ENCODE measurements at places on chromosomes 5 and 9.

DNA sequence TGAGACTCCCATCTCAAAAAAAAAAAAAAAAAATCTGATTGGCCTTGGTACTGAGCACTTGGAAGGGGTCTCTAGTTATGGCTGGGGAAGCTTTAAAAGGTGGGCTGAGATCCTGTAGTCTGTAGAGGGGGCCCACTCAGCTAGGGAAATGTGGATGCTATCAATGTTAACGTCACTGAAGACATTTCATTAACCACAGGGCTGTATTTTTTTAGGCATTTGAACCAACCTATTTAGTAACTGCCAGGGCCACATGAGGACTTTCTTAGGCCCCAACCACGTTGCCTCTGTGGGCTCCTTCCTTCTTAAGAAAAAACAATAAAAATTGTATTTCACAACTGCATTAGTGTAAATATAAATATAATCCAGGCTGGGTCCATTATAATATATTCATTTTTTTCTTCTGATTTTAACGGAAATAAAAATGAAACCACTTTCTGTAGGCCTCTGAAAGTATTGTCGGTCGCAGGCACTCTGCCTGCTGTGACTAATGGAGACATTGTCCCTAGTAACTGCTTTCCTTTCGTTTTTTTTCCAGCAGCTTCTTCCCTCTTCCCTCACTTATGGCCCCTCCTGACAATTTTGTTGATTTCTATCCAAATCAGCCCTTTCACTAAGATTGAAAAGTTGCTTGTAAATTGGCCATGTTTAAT, 71.6 kb downstream of the GCNT1 start:
- no peak for DNase-seq

DNA sequence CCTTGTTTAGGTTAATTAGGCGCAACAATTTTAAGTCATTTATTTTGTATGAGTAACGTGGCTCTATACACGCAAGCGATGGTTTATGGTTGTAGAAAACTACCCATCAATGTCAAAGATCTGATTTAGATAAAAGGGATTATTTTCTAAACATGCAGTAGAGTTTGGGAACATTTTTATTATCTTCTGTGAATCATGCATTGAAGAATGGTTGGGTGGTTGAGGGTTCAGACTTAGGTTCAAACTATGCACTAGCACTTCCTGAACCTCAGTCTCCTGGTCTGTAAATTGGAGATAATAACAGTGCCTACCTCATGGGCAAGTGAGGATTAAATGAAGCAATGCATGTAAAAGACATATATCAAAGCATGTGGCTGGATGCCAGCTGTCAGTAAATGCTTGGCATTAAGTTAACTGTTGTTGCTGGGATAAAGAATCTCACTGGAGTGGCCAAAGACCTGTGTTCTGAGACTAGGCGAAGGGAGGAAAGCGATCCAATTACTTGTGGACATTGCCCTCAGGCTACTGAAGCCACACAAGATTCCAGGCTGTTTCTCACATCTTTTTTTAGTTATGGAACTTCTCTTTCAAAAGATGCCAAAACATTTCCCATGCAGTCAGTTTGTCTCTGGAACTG, 1.1 kb upstream of the OTULINL start:
- DNase-seq = no peak

DNA sequence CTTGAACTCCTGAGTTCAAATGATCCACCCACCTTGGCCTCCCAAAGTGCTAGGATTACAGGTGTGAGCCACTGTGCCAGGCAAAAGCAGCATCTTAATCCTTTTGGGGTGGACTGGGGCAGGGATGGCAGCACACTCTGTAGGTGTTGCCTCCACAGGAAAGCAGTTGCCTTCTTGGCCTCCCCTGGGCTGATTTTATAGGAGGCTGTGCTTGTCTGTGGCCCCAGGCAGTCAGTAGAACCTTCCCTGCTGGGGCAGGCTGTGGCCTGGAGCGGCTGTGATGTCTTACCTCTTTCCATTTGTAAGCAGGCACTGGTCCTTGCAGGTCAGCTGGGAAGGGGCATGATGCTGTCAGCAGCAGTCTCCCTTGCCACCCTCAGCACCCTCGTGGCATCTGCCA, 49.8 kb downstream of the PRRC2B start:
- no peak for DNase-seq

GRCh38 chr9:83384214-83384613, 154.0 kb downstream of the FRMD3 start:
- no peak for DNase-seq

DNA sequence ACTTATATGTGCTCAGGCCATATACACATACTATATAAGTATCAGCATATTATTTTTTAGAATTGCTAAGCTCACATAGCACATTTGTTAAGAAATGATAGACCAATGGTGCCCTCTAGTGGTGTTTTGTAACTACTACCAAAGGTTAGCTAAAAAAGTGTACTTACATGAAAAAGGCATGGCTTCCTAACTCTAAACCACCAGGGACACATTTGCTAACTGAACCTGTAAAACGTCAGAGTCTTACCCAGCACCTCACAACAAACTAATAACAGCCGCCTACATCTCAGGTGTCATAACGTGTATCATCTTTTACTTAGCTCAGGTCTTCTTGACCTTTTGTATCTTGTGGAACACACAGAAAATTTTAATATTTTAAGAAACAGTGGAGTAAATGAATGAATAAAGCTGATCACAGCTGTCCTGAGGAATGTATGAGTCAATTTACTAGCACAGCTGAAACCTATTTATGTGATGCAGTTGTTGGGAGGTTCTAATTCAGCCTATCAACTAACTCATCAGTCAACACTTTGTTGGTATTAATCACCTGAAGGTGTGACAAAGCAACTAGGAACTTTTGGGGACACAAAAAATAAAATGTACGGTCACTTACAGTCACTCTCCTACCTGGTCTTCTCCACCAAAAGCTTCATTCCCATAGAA, 72.9 kb downstream of the BAAT start:
- peak; percentile 68 for DNase-seq

DNA sequence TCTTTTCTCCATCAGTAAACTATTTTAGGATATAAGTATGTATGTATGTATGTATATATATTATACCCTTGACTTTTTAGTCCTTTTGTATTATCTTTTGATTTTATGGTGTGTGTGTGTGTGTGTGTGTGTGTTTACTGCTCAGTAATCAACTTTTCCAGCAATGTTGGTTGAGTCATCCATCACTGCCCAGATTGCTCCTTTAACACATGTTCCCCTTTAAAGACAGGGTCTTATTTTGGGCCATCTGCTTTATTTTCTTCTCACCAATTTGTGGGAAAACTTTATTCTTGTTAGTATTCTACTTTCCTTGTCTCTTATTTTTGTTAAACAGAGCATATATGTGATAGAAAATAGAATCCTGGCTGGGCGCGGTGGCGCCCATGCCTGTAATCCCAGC, 28.1 kb downstream of the ANKRD33B start:
- no peak for DNase-seq

DNA sequence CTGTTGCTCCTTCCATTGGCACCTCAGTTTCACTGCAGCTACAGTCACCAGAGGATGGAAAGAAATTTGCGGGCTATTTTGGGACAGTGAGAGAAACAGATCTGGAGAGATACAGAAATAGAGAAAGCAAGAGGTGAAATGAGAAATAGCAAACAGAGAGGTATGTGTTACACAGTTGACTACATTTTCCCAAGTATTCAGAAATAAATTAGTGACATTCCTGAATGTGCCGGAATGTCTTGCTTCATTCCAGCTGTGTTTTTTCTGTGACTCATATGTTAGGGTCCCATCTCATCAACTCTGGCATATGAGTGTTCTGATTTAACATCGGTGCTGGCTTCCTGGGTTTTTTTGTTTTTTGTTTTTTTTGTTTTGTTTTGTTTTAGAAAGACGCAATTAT, 63.8 kb upstream of the ZNF462 start:
- DNase-seq = peak; percentile 18

DNA sequence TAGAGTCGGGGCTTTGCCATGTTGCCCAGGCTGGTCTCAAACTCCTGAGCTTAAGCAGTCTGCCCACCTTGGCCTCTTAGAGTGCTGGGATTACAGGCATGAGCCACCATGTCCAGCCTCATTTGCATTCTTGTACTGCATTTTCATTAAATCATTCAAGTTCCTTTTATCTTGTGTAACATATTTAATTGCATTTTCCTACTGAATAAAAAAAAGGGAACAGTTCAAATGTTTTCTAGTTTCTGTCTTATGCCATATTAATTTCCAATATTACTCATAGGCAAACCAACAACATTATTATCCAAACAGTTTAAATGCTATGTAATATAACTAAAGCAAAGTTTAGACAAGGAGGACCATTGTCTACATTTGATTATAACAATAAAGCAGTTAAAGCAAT, 6.1 kb downstream of the SLC31A1 start:
- DNase-seq = no peak

- no peak for DNase-seq
These were observed 38.5 kb downstream of the SLC22A5 start for GRCh38 chr5:132407970-132408369.

GRCh38 chr9:37550781-37551180, 25.4 kb downstream of the FBXO10 start:
- DNase-seq = no peak

DNA sequence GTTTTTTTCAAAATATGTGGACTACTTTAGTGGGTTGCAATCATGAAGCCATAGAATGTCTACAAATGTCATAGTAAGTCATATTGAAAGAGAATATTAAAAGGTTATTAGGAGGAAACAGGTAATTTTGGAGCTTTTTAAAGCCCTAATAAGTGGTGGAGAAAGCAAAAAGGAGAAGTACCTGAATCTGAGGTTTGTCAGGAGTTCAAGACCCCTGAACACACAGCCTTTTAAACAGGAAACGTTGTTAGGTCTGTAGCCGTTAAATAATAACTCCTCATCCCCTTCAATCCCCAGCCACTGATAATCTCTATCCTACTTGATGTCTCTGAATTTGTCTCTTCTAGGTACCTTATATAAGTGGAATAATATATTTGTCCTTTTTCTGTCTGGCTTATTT, 51.1 kb downstream of the SPEF2 start:
- no peak for DNase-seq

GRCh38 chr5:116702776-116703175, 128.2 kb upstream of the SEMA6A start:
- no peak for DNase-seq

DNA sequence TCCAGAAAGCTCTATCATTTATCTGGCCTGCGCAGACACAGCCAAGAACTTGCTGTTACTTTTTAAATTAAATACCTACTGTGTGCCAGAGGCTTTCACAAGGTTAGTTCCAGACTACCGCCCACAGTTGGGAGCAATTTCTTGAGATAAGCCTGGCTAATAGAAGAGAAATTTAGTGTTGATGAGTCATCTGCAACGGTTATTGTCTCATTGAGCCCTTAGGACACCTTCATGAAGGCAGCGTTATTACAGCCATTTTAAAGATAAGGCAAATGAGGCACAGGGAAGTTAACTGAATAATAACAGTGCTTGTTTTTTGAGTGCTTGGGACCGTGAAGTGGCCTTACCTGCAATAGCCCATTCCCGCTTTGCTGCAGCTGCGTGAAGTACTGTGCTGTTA, 292.9 kb upstream of the MSX2 start:
- DNase-seq = no peak

- no peak for DNase-seq
These were observed 17.5 kb upstream of the INSYN2B start for GRCh38 chr5:169997798-169998197.

GRCh38 chr5:2267991-2268390, 385.3 kb upstream of the IRX4 start:
- no peak for DNase-seq

GRCh38 chr5:74482990-74483389, 157.5 kb downstream of the ENC1 start:
- DNase-seq = no peak

DNA sequence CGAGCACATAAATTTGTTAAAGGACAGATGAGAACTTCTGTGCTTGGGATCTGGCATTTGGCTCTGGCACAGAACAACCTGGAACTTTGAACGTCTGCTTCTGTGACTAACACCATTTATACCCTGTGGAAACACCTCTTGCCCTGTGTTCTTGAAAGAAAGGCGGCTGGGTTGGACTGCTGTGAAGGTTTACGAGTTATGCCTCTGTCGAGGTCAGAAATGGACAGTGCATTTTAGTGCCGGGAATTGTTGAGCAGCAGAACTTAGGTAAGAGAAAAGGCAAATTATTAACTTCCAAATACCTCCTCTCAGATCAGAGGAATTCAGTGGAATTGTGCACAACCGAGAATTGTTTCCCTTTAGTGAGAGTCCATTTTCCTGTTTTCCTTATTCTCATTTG, 14.1 kb upstream of the INIP start:
- no peak for DNase-seq

GRCh38 chr9:95000821-95001220, 274.3 kb downstream of the AOPEP start:
- no peak for DNase-seq

DNA sequence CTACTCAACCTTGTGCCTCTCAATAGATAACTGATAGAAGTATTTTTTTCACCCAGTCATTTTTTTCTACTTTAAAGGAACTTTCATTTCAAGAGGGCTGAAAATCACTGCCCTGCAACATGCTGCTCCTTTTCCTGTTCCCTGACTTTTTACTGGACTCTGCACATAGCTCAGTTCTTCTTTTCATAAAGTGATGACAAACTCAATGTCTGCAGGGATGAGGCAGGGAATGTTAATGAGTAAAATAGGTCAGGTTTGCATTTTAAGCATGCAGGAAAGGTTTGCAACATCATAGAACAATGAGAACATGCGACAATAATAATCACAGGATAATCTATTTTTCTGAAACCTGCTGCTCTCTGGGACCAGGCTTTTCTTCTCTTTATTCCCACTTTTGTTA, 172.2 kb upstream of the SGCD start:
- DNase-seq = no peak

GRCh38 chr5:76941442-76941841, 11.4 kb upstream of the CRHBP start:
- DNase-seq = no peak

DNA sequence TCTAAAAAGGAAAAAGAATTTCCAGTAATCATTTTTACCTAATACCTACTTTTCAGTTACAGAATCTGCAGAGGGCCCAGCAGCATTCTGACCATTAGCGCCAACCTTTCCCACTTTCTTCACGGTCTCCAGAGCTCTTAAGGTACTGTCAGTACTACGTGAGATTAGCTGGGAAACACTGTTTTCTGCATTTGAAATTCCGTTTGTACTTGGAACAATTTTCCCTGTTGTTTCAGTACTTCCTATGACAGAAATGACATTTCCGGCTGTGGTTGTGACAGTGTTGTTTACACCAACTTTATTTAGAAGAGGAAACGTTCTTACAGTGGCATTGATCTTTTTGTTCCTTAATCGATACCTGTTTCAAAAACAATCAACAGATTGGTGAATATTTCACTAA, 36.9 kb upstream of the PDCL start:
- DNase-seq = no peak

GRCh38 chr5:119255571-119256356, 100.1 kb upstream of the TNFAIP8 start:
- DNase-seq = no peak

- no peak for DNase-seq
These were observed 26.7 kb downstream of the LNPEP start for GRCh38 chr5:96962540-96962991.
